Left colon (tissue), 2 donors: ENCODE measurements at places on chromosomes 2 and 18.

GRCh38 chr18:23812546-23813440, 123.5 kb downstream of the LAMA3 start:
- DNase-seq = no peak

DNA sequence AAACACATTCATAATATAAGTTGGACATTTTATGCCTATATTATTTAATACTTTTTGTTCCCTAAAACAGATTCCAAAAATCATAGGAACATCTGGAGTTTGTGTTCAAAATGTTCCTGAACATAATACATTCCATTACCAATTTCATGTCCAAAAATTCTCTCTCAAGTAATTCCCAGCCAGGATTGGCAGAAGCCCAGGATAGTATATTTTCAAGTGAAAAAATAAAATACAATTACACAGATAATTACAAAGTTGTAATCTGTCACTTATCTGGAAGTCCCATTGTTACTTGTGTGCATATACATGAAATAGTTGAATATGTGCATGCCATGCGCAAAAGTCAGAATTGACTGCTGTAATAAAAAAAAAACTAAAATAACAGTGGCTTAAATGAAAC, 5.2 kb upstream of the SCN7A start:
- no peak for DNase-seq

GRCh38 chr2:73283545-73284295, 558 bp downstream of the FBXO41 start:
- peak; percentile 26 for DNase-seq

DNA sequence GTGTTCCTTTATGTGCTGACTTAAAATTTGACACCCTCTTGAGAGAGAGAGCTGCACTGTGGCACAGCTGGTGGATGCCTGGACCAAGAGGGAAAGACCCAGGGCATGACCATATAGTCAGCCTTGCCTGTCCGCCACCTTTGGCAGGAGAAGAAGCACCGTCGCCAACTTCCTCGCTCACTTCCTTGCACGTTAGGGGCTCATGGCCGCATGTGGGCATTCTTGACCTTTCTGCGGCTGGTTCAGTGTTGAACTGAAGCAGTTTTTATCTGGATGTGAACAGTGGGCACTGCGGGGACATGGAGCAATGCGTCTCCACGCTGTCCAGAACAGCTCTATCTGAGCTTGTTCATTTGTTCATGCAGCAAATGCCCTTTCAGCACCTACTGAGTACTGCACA, 66.9 kb downstream of the TRAPPC12 start:
- DNase-seq = no peak

DNA sequence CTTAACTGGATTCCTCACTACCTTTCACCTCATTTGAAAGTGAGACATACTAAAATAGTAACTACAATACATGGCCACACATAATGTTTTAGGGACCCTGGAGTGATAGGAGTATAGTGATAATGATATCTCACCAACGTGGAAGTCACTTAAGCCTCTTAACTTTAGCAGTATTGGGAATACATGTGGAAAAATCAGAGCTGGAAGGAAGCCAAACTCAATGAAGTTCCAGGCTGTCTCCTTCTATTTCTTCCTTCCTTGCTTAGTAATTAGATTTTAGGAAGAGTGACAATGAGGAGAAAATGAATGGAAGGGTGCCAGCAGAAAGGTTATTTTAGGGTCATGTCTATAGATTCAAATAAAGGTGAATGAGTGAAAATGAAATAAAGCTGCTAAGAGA, 387.3 kb downstream of the PLCL1 start:
- no peak for DNase-seq

DNA sequence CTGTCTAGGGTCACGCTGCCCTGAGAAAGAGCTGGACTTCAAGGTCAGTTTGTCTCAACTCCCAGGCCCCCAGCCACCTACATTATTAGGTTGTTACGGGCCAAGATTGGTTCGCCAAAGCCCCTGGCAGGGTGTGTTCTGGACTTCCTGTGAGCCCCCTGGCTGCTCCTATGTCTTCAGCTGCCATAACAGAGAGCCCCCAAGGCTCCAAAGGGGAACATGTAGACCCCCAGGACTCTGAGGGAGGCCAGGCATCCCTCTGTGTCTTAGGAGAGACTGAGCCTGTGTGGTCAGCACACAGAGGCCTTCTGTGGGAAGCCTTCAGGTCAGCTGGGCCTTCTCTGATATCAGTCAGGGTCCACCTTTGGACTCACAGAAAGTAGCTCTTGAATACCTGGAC, 58.3 kb downstream of the INHBB start:
- DNase-seq = no peak

- no peak for DNase-seq
These were observed 32.6 kb downstream of the MRPL33 start for GRCh38 chr2:27804146-27804545.

DNA sequence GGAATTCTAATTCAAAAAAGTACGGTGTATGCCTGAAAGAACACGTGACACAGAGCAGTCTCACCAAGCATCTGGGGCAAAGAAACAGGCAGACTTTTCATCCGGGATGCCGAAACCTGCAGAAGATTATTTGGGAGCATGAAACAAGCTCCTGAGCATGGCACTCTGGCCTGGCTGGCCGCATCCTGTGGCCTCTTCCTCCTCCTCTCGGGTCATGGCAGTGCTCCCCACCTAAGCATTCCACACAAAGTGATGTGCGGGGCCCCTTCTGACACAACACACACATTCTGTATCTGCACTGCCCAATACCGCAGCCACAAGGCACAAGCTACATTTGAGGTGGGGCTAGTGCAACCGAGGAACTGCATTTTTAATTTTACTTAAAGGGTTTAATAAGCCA, 380.8 kb downstream of the NBAS start:
- DNase-seq = no peak

- DNase-seq = no peak
These were observed 2.5 kb downstream of the PDK1 start for GRCh38 chr2:172558372-172558771.

DNA sequence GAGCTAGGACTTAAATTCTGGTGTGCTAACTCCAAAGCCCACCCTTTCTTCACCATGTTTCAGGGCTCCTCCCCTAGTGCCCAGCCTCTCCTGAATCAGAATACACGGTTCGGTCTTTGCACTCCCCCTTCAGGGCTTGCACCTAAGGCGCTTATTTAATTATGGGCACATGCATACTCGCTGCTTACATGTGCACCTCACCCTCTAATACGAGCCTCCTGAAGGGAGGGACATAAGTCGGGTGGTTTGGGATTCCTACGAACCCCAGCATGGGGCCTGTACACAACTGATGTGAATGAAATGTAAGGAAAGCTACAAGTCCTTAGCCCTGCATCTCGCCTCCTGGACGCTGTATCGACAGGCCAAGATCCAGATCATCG, 435 bp downstream of the IFT172 start:
- no peak for DNase-seq

DNA sequence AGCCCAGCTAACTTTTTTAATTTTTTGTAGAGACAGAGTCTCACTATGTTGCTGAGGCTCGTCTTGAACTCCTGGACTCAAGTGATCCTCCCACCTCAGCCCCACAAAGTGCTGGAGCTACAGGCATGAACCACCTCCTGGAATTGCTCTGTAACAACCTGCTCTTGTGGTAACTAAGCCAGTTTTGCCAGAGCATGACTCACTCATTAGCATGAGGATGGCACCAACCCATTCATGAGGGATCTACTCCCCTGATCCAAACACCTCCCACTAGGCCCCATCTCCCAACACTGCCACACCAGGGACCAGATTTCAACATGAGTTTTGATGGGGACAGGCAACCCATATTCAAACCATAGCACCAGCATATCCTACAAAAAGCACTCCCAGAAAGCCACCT, 348.9 kb upstream of the RAB12 start:
- no peak for DNase-seq

DNA sequence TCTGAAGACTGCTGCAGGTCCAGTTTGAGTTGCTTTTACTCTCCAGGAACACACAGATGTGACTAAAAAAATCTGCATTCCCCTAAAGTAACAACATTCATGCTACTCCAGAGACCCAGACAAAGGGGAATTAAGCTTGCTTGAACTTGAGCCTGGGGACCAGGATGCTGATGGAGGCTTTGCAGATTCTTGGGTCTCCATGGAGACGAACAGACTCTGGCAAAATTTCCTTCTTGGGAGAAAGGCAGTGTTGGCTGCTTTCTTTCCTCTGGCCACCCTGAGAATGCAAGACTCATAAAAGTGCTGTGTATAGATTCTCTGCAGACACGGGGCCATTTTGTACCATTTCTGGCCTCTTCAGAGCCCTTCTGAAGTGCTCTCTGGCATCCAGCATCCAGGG, 112.0 kb downstream of the ACTR3 start:
- no peak for DNase-seq

GRCh38 chr2:100953406-100954043, 48.6 kb upstream of the RPL31 start:
- DNase-seq = no peak

GRCh38 chr2:65746931-65747675, 314.7 kb upstream of the SPRED2 start:
- DNase-seq = peak; percentile 6
